Right cardiac atrium (tissue), 5 donors: ENCODE measurements at places on chromosomes 5 and 9.

DNA sequence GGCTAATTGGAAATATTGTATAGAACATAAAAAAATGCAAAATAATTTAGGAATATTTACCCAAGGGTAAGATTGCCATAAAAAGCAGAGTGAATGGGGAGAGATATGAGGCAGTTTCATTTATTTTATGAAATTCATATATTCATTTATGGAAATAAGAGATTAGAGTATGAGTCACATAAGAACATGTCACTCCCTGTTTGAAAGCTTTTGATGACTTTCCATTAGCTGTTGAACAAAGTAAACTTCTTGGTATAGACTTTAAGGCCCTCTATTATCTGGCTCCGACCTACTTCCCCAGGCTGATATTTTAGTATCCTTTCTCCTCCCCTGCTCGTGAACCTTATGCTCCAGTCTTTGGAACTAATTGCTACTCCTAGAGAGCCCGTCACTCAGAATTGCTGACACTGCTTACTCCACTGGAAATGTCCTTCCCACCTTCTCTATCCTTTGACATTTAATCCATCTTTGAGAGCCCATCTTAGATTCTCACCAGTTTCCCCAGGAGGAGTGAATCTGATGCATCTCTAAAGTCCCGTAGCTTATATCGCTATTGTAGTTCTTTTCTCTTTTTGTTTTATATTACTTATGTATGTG, 8.9 kb upstream of the ACTBL2 start:
- DNase-seq: no peak

- peak; percentile 57 for DNase-seq
Measured at GRCh38 chr5:91670563-91670962, 287.4 kb upstream of the ARRDC3 start.

DNA sequence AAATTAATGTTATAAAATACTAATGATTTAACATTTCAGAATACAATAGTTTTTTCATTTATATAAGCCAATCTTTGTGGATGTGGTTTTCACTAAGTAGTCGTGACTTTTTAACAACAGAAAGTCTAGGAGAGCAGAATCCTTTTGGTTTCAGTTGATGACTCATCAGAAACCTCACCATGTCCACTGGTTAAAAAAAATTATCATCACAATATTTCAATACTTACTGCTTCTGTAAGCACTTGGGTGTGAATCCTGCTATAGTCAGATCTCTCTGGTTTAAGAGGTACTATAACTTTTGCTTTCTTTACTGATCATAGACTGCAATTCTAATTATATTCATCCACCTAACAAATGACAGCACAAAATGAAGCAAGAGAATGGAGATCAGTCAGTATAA, 77.2 kb downstream of the MRPS30 start:
- DNase-seq: no peak

GRCh38 chr9:10387282-10387681, 225.5 kb downstream of the PTPRD start:
- DNase-seq: no peak

- DNase-seq: no peak
Measured at GRCh38 chr5:10684303-10685086, 76.5 kb downstream of the DAP start.

- DNase-seq: no peak
Measured at GRCh38 chr9:79658926-79659325, 87.2 kb downstream of the TLE4 start.

GRCh38 chr9:101977614-101978210, 239.3 kb upstream of the GRIN3A start:
- DNase-seq: no peak

GRCh38 chr9:135474915-135475314, 4.7 kb upstream of the PPP1R26 start:
- DNase-seq: no peak

- DNase-seq: no peak
Measured at GRCh38 chr5:138890644-138891043, 15.5 kb upstream of the LRRTM2 start.

GRCh38 chr9:135135171-135135928, 47.9 kb downstream of the OLFM1 start:
- no peak for DNase-seq

GRCh38 chr5:122155546-122155945, 26.2 kb downstream of the ZNF474 start:
- no peak for DNase-seq
